Sciatic nerve (tissue), 2 donors: ENCODE measurements at places on chromosomes 6 and 20. TPM values are rescaled to one million over a fixed set of nuclear protein-coding genes. Genes with fewer than 3 reads are reported as not detected.

GRCh38 chr6:30047220-30047619 lies 13.8 kb upstream of the POLR1H start:
- no peak for DNase-seq

DNA sequence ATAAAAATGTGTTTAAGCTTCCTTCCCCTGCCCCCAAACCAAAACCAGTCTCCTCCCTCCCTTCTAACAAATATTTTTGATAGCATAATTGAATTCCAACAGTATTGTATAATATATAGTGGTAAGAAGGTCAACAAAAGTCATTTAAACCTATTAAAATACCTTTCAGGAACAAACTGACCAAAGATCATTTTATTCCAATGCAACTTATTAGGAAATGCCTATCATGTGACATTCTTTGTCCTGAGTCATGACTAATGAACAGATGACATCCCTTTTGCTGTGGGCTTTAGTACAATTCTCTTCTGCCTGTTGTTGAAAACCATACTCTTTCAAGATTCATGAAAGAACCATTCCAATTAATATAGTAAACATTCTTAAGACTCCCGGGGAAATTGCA lies 51.5 kb upstream of the TRAF3IP2 start:
- no peak for DNase-seq

DNA sequence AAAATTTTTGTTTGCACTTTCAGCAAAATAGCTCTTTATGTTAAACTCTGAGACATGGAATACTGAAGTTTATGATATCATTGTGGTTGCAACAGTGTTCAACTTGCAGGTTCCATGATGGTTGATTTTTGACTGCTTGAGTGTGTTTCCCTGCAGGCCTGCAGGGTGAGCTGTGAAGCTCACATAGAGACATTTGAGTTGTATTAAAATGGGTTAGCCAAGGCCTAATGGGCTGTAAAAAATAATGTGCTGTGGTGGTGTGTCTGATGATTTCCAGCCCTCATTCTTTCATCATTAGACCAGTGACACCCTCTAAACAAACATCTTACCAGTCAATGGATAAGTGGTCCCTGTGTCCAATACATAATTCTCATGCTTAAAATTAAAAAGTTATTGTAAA lies 321.4 kb downstream of the FARS2 start:
- DNase-seq = no peak

GRCh38 chr20:60993433-60994044 lies 258.5 kb upstream of the CDH4 start:
- DNase-seq = no peak

DNA sequence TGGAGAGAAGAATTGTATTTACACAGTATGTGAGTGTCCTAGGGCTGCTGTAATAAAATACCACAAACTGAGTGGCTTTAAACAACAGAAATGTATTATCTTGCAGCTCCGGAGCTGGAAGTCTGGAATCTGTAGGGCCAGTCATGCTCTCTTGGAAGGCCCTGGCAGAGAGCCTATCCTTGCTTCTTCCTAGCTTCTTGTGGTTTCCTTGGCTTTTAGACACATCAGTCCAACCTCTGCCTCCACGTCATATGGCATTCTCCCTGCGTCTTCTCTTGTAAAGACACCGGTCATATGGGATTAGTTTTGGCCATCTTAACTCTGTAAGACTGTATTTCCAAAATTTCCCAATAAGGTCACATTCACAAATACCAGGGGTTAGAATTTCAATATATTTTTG lies 10.8 kb downstream of the FNDC1 start:
- DNase-seq = no peak

GRCh38 chr20:56522311-56522710 lies 2.2 kb upstream of the FAM209A start:
- peak; percentile 32 for DNase-seq

- DNase-seq = no peak
Observed at GRCh38 chr6:45645302-45645701, 267.6 kb upstream of the SUPT3H start.

- no peak for DNase-seq
Observed at GRCh38 chr6:40268614-40269013, 318.6 kb downstream of the LRFN2 start.

- peak; percentile 75 for DNase-seq
Observed at GRCh38 chr6:39430871-39431523, 108.5 kb upstream of the KCNK16 start.

- DNase-seq = no peak
Observed at GRCh38 chr6:7136859-7137334, 29.1 kb downstream of the RREB1 start.

GRCh38 chr6:33315793-33316602 lies 1.5 kb downstream of the ZBTB22 start:
- no peak for DNase-seq

GRCh38 chr6:22873513-22874136 lies 304.3 kb downstream of the HDGFL1 start:
- DNase-seq = no peak

GRCh38 chr6:98467902-98468301 lies 366.5 kb upstream of the POU3F2 start:
- no peak for DNase-seq

- no peak for DNase-seq
Observed at GRCh38 chr6:78611886-78612480, 255.4 kb upstream of the IRAK1BP1 start.

- DNase-seq = no peak
Observed at GRCh38 chr20:24637087-24637486, 167.7 kb downstream of the SYNDIG1 start.

GRCh38 chr6:149464411-149464810 lies 20.4 kb downstream of the ZC3H12D start:
- DNase-seq = no peak

Gene HCRTR2
- not detected for total RNA-seq

Gene WFDC12
- not detected for total RNA-seq

Gene BHLHE23
- not detected for total RNA-seq

Gene CCM2L
- total RNA-seq = 11.7 TPM

Gene MATN4
- 0.22 TPM for total RNA-seq
